ENCODE measurements at places on chromosomes 7 and 10. TPM values are rescaled to one million over a fixed set of nuclear protein-coding genes. Genes with fewer than 3 reads are reported as not detected.

Gene TLL2
- 0.09 TPM for total RNA-seq

Gene SGCE
- 21.7 TPM for total RNA-seq

Gene SORBS1
- 0.07 TPM for total RNA-seq

Gene MAGI2
- 0.28 TPM for total RNA-seq

Gene RARRES2
- not detected for total RNA-seq

Gene CYP17A1
- not detected for total RNA-seq

Gene SAP25
- total RNA-seq = 0.35 TPM

Measured in airway epithelial cell (primary cell).